ENCODE measurements at places on chromosomes 12 and 14.

GRCh38 chr12:19012965-19013364 is 116.6 kb upstream of the PLEKHA5 start:
- no peak for DNase-seq

DNA sequence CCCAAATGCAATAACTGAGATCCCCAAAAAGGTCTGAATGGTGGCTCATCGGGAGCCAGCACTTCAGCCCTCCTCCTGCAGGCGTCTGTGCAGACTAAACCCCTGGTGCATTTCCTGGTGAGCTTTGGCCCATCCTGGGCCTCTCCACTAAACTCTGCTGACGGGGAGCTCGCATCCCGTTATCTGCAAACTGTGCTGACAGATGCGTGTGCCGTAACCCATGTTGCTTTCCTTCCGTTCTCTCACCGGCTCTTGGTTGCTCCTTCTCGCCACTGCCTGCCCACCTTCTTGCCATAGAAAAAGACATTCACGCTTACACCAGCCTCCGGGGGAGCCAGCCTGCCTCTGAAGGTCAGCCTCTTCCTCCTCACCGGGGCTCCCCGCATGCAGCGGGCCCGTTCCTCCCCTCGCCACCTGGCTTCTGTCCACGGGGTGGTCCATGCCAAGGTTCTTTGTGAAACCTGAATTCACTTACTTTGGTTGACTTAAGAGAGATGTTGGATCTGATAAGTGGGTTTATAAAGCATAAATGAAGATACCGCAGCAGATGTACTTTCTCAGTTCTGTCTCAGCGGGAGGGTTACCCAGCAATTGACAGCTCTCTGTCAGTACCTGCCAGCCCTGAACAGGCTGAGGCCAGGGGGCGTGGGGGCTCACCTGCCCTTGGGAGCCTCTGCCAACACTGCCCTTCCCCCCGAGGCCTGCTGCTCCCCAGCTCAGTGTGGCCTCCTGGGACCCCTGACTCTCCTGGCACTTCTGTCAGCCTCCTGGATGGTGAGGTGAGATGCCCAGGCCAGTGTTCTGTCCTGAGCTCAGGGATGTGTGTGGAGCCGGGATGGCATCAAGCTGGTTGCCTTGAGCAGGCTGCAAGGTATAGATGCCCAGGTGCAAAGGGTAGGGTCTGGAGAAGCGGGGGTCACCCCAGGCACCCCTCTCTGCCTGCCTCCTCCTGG is 14.2 kb downstream of the ZFYVE21 start:
- no peak for DNase-seq

DNA sequence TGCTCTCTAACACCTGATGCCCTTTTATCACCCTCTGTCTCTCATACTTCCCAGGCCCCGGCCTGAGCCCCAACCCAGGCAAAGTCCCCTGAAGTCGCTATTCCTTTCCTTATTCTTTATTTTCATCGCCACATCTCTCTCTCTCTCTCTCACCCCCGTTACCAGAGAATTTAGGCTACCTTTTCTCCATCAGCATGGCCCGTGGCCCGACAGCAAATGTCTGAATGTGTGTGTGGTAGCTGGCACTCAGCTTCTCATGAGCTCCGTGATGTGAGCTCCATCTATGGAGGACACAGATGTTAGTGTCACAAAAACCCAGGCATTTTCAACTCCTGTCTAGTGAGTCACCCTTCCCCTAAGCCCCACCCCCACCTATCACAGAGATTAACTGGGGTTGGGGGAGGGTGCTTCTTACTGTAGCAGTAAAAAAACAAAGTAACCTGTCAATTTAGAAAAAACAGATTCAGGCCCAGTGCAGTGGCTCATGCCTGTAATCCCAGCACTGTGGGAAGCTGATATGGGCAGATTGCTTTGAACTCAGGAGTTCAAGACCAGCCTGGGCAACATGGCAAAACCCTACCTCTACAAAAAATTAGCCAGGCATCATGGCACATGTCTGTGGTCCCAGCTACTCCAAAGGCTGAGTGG is 53.8 kb downstream of the VCPKMT start:
- peak; percentile 73 for DNase-seq

DNA sequence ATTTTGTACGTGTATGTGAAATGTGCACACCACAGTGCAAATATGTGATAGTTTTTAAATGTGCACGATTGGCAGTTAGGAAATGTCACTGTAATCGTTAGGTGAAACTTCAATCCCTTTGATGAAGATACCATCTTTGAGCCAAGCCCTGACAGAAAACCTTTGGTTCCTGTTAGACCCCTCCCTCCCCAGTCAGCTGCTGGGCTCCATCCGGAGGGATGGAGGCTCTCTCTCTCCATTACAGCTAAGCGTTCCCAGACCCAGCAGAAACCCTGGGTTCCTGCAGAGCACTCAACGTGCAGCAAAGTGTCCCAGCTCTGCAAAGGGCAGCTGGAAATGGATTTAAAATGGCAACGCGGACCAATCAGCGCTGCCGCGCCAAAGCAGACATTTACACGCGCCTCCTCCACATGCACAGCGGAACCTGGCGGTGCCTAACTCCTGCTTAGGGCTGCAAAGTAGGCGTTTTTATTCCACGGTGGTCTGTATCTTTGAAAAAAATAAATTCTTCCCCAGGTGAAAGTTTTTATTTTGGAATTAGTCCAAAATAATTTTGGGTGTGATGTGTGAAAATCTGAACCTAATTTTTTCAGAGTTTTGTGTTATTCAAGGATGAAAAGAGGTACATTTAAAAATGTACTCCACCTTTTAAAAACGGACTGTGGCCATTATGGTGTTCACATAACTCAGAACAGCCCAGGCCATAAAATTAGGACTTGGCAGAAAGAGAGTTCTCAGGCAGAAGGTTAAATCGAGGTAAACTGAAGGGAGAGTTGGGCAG is 1.4 kb upstream of the HMGA2 start:
- no peak for DNase-seq

DNA sequence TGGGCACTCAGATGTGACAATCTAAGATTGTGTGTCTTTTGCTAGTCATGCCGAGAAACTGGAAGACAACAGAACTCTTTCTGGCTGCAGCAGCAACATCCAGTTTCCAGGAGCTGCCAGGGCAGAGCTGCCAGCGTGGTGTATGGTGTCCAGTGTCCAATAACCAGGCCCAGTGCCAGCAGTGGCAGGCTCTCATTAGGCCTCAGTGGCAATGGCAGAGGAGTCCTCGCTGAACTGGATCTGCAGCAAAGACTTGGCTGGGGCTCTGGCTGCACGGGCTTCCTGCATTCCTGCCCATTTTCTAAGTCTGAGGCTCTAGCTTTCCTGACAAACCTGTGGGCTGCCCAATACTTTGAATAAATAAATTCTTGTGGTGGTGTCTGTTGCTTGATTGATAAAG is 26.2 kb upstream of the PPM1A start:
- DNase-seq: no peak

DNA sequence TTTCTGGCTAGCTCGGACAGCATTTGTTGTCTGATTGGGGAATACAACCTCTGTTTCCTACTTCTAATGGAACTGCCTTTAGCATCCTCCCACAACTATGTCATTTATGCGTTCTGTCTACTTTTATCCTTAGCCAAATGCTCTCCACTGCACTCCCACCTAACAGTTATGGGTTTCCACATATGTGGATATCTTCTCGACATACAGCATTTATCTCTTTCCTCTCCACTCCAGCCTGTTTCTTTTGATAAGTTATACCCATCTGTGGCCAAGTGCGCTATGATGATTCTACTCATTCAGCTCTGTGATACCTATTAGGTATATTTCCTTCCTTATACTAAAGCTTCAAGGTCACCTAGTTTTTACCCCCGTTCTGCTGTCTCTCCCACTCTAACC is 122.2 kb upstream of the NAP1L1 start:
- DNase-seq: no peak

- no peak for DNase-seq
Measured at GRCh38 chr14:93811676-93812075, 23.4 kb upstream of the PRIMA1 start.

- peak; percentile 91 for DNase-seq
Measured at GRCh38 chr12:4118017-4118510, 155.5 kb upstream of the CCND2 start.

GRCh38 chr14:71206766-71207371 is 299.6 kb downstream of the PCNX1 start:
- no peak for DNase-seq

- DNase-seq: no peak
Measured at GRCh38 chr12:58301038-58301729, 359.8 kb downstream of the ATP23 start.

GRCh38 chr14:20687362-20688166 is 1.0 kb upstream of the ANG start:
- DNase-seq: no peak

DNA sequence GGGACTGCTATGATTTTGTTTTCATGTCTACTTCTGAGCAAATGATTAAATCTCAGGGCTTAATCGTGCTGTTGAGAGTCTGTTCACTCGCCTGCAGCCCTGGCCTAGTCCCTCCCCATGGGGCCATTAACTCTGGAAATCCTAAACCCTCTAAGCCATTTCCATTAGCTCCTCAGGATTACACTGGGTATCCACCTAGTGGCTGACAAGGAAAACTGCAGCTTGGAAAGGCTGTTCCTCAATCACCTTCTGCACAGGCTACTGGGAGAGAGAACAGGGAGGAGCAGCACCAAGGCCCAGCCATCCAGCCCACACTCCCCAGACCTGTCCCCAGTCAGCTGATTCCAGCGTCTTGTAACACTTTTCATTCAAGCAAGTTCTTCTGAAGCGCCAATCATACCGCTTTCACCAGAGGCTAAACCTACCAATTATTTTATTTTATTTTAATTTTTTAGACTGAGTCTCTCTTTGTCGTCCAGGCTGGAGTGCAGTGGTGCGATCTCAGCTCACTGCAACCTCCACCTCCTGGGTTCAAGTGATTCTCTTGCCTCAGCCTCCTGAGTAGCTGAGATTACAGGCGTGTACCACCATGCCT is 48.7 kb downstream of the NEUROD4 start:
- peak; percentile 80 for DNase-seq

DNA sequence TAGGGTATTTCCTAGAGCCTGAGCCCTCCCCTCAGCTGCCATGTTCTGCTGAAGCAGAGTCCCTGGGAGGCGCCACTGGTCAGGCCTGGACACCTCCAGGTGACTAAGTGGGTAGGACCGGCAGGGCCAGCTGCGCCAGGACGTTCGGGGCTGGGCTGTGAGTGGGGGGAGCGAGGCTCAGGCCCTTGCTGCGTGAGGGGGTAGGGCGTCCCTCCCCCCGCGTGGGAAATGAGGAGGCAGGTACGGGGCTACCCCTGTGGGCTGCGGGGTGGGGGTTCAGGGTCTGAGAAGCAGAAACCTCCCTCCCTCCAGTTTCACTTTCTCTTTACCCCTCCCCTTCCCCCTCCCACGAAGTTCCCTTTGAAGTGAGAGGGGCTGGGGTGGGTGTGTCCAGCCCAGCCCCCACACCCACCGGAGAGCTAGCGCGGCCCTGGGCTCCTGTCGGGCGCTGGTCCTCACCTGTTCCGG is 22.1 kb upstream of the KIF26A start:
- DNase-seq: no peak

DNA sequence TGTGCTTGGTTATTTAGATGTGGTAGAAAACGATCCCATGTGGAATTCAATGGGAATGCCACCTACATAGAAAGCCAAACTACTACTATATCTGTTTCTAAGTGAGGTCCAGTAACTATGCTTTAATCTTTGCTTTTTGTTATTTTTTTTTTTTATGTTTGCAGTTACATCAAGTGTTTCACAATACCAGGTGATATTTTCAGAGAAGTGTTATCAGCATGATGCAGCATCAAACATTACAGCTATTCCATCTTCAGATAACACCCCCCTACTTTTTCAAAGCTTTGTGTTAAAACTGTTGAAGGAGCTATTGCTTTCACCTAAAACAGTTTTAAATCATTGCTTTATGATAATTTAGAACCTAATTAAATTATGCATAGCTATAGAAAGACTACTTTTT is 163.8 kb upstream of the SLC16A7 start:
- DNase-seq: no peak

- DNase-seq: no peak
Measured at GRCh38 chr14:85308531-85309300, 221.2 kb upstream of the FLRT2 start.

- no peak for DNase-seq
Measured at GRCh38 chr12:27618836-27619235, 77.4 kb upstream of the REP15 start.

GRCh38 chr12:24555730-24556129 is 393.2 kb downstream of the BCAT1 start:
- no peak for DNase-seq

GRCh38 chr12:31586728-31587127 is 4.2 kb downstream of the DENND5B start:
- DNase-seq: peak; percentile 52

GRCh38 chr12:62647586-62647985 is 181.0 kb downstream of the MON2 start:
- DNase-seq: no peak

GRCh38 chr12:12171991-12172511 is 94.8 kb downstream of the LRP6 start:
- no peak for DNase-seq
